Left cardiac atrium (tissue), 4 donors: ENCODE measurements at places on chromosomes 5 and 9. TPM values are rescaled to one million over a fixed set of nuclear protein-coding genes. Genes with fewer than 3 reads are reported as not detected.

CENPP gene
- 3.2 TPM for total RNA-seq

GRCh38 chr5:113276001-113276400, 158.8 kb downstream of the TSSK1B start:
- no peak for DNase-seq

ZNF169 gene
- total RNA-seq = 1.6 TPM

- DNase-seq = no peak
Measured at GRCh38 chr9:135273008-135273407, 185.5 kb downstream of the OLFM1 start.

DNA sequence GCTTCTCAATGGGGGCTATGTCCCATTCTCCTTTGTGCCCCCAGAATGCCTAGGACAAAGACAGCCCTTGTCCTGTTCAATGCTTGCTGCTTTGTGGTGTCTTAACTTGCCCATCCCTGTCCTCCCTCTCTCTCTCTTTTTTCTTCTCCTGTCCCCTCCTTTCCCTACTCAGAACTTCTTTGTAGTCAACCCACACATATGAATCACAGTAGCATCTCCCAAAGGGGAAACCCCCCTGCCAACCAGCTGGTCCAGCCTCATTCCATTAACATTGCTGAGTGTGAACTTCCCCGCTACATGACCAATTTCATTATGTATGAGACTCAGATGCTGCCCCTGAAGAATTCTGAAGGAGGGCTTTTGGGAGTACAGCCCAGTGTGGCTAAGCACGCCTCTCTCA, 408.3 kb downstream of the ENC1 start:
- DNase-seq = no peak

- DNase-seq = no peak
Measured at GRCh38 chr9:131012023-131012334, 3.0 kb downstream of the LAMC3 start.

GRCh38 chr9:89750117-89750791, 145.4 kb downstream of the GADD45G start:
- DNase-seq = peak; percentile 59

DNA sequence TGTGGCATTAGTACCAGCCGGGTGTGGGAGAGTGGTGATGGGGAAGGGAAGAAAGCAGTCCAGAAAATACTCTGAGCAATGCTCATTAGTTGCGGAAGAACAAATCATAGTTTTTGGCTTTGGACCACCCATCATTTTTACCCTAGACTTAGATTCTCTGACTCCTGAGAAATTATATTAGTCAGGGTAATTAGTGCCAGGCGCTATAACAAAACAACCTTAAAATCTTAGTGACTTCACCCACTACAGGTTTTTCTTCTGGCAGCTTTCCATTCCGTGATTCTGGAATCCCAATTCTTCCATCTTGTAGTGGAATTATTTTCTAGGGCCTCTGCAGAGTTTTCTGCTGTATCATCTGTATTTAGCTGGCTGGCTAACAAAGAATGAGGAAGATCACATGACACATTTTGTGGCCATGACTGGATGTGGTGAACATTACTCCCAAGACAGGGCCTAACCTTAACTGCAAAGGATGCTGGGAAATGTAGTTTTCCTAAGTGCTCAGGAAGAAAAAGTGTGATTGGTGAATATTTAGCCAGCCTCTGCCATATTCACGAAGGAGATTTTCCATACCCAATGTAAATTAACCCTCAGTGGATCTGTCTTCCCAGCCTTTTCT, 373.0 kb upstream of the MEF2C start:
- DNase-seq = no peak

DNA sequence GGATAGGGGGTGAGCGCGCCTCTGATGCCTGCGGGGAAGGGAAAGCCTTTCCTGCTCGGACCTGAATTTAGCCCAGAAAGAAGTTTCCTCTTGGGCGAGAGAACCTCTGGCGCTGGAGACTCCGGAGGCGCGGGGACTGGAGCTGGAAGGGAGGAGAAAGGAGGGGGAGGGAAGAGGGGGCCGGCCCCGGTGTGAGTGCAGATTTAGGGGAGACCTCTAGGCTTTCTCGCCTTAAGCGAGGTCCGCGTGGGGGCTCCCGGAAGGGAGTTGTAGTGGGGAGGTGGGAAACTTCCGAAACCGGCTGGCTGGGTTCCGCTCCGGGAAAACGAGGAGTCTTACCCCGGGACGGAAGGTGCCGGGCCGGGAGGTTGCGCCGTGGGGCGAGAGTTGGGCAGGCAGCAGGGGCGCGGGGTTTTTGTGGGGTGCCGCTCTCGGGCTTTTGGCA, 1.3 kb downstream of the PCSK5 start:
- DNase-seq = peak; percentile 30

DNA sequence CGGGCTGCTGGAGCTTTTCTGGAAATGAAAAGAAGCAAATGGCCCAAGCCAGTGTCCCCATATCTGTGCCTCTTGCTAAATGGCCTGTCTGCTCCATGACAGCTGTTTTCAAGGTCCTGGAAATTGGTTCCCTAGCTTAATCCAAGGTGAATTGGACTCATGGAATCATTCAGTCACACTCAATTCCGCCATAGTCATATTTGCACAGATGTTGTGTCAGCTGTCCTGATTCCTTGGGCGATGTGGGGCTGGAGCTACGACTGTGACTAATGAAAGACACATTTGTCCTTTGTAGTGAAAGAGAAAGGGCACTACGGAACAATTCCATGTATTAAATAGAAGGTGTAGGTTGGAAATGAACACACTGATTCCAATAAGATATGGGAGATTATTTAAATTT, 102.9 kb upstream of the MEGF10 start:
- DNase-seq = no peak

DNA sequence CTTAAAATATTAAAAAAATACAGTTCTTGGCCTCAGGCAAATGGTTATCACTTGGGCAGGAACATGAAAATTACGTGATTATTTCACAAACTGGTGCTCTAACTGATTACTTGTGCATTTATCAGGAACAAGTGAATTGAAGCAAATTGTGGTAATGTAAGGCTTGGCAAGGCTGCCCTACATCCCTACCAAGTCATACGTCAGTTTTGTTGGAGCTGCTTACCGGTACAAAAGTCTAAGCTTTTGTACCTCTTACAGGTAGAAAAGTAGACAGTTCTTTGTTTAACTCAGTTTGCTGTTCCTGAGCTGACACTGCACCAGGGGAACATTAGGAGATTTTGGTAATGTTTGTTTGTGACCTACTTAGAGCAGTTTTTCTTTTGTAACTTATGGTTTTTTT, 2.2 kb downstream of the G3BP1 start:
- no peak for DNase-seq

GRCh38 chr9:104872656-104873488, 55.1 kb downstream of the ABCA1 start:
- DNase-seq = no peak

KIF4B gene
- total RNA-seq = 0.05 TPM

- DNase-seq = no peak
Measured at GRCh38 chr5:4142842-4143241, 547.2 kb downstream of the IRX1 start.

- no peak for DNase-seq
Measured at GRCh38 chr9:95517559-95518425, 1.0 kb upstream of the PTCH1 start.

LURAP1L gene
- total RNA-seq = 3.8 TPM

- no peak for DNase-seq
Measured at GRCh38 chr9:122213589-122214413, 15.0 kb downstream of the LHX6 start.

DNA sequence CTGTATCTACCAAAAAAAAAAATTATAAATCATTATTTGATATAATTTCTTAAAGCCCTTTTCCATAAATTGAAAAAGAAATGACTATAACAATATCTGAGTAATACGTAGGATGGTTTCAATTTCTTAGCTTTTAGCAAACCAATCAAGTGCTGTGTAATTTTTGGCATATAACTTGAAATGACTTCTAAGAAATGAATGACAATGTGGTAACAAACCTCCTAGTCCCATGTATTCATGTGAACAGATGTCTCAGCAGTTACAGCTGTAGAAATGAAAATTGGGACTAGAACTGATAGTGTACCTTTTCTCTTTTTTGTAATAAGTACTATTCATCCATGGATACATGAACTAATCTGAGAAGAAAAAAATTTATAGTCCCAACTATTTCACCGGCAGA, 307.0 kb downstream of the BNC2 start:
- DNase-seq = no peak

- DNase-seq = no peak
Measured at GRCh38 chr9:124743686-124744348, 27.3 kb downstream of the NR6A1 start.

- no peak for DNase-seq
Measured at GRCh38 chr5:164518067-164518740, 1012.8 kb downstream of the MAT2B start.
